Activated T-helper 1 cell treated with Interleukin-2 at 50 U/mL for 16 hours (primary cell): ENCODE measurements at places on chromosomes 6 and 20.

- DNase-seq: no peak
These were observed 44.9 kb downstream of the SNAI1 start for GRCh38 chr20:50027611-50028105.

- no peak for DNase-seq
These were observed 174.4 kb downstream of the OGFRL1 start for GRCh38 chr6:71463061-71463460.

DNA sequence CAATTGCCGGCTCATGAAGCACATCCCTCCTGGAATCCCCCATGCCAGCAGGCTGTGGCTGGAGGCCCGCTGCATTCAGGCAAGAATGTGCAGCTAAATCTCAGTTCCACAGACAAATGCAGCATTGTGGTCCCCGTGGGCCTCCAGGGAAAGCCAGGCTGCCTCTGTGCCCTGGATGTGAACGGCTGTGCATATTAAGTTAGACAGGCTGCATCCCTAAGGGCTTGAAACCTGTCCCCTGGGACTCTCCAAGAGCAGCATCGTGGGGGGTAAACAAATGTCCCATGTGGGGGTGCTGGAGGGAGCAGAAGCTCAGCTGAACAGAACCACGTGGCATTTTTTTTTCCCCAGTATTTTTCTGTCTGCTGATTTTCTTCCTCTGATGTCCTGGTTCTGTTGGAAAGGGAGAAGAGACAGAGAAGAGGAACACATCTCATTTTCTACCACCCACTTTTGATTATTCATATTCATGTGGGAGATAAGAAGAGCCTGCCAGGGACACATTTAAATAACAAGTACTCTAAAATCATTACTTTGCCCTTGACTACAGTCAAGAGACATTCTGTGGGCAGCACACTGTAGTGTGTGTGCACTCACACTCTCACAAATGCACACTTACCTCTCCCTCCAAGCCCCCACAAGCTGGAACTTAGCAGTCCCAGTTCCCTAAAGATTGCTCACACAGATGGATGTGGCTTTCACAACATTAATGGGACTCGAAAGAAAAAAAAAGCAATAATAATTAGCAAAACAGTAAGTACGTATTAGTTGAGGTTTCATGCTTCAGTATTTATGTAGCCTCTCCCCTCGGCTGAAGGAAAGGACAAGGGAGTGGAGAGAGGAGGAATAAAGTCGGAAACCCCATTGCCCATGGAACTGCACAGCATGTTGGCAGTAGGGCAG is 16.9 kb downstream of the GFOD1 start:
- DNase-seq: no peak

- no peak for DNase-seq
These were observed 31.4 kb upstream of the AKAP7 start for GRCh38 chr6:131103901-131104300.

DNA sequence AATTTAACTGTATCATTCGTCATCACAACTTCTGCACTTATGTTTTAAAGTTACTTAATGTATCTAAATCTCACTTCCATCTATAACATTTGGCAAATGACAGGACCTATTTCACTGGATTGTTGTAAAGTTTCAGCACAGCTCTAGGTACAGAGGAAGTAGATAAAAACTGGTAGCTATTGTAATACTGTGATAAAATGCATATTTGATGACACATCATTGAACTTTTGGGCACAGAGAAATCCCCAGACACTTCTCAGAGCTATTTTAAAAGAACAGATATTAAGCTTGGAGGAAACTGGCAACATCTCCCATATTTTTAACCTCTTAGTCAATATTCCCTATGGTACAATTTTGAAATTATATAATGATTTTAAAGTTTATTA is 138.7 kb downstream of the RFPL4B start:
- no peak for DNase-seq
